Aorta (tissue), 5 donors: ENCODE measurements at places on chromosomes 2 and 18. TPM values are rescaled to one million over a fixed set of nuclear protein-coding genes. Genes with fewer than 3 reads are reported as not detected.

DNA sequence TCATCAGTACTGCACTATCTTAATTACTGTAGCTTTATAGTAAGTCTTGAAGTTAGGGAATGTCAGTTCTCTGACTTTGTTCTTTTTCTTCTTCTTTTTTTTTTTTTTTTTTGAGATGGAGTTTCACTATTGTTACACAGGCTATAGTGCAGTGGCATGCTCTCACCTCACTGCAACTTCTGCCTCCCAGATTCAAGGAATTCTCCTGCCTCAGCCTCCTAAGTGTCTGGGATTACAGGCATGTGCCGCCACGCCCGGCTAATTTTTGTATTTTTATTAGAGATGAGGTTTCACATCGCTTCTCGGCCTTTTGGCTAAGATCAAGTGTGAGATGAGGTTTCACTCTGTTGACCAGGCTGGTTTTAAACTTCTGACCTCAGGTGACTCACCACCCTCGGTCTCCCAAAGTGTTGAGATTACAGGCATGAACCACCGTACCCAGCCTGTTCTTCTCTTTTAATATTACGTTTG, 41.9 kb upstream of the TANC1 start:
- DNase-seq, result no peak

The GBX2 gene
- not detected for total RNA-seq

GRCh38 chr2:42184346-42184745, 15.2 kb downstream of the EML4 start:
- DNase-seq, result no peak

DNA sequence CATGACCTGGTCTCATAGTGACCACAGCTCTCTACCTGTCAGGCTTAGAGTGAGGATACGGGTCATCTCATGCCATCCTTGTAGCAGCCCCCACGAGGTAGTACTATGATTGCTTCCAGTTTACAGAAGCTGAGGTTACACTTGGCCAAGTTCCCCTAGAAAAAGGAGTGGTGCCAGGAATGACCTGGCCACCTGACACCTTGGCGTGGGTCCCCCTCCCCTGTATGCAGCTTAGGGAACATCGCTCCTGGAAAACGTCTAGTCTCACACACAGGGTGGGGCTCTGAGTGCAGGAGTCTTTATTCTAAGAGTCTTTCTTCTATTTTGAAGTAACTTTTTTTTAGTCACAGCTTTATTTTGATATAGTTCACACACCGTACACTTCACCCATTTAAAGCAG, 14.8 kb downstream of the NPPC start:
- no peak for DNase-seq

GRCh38 chr2:235614176-235614860, 120.5 kb downstream of the AGAP1 start:
- no peak for DNase-seq

The D2HGDH gene
- total RNA-seq, result 20.5 TPM

DNA sequence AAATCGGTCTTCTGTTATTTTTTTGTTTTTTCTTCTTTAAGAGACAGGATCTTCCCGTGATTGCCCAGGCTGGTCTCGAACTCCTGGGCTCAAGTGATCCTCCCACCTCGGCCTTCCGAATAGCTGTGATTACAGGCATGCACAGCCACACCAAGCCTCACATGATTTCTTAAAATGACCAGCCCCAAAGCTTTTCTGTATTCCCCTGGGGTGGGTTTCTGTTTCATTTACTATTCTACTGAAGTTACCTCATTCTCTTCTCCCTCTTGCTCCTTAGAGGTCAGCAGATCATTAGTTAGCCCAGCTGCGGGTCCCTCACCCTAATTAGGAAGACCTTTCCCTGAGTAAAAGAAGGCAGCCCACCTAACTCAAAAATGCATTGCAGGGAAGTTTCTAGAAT, 27.6 kb downstream of the SLC1A4 start:
- no peak for DNase-seq

- DNase-seq, result no peak
Observed at GRCh38 chr18:66564236-66564635, 39.7 kb downstream of the CDH19 start.

The MROH2A gene
- not detected for total RNA-seq

The IER3IP1 gene
- 10.6 TPM for total RNA-seq

The EMILIN1 gene
- total RNA-seq, result 200 TPM

DNA sequence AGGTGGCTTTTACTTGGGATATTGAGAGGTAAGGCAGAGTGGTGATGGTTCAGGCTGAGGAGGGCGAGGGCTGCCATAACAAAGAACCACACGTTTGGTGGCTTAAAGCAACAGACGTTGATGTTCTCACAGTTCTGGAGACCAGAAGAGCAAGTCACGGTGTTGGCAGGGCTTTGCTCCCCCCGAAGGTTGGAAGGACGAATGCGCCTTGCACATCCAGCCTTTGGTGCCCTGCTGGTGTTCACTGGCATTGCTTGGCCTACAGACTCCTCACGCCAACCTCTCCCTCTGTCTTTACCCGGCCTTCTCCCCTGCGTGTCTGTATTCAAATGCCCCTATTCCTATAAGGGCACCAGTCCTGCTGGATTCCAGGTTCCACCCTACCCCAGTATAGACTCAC, 125.4 kb downstream of the TPO start:
- peak; percentile 37 for DNase-seq

DNA sequence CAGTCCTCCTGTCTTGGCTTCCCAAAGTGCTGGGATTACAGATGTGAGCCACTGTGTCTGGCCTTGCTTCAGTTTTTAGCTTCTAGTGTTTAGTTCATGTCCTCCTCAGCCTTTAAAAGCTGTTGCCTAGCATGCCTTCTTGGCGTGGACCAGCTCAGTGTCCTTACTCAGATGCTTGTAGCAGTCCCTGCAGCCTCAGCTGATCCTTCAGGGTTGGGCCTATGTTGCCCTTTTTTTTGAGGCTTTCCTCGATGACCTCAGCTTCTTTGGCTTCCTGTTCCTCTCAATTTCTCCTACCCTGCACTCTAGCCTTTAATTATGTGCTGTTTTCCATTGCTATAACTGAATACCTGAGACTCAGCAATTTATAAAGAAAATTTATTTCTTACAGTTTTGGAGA, 57.7 kb downstream of the TANC1 start:
- no peak for DNase-seq

The CHRNA1 gene
- total RNA-seq, result not detected

DNA sequence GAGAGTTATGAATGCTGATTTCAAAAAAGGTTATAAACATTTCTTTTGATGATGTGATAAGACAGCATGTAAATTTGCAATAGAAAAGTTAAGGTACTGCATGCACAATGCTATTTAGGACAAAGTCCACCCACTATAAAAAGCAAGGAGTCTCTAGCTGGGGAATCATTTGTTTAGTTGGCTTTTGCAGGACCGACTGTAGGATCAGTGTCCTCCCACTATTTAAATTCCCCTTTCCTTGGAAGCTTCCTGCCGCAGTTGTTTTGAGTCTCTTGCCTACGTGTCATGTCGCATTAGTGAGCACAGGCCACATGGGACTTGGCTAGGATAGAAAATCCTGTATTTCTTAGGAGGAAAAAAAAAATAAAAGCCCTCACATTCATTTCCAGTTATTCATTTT, 13.1 kb downstream of the QPCT start:
- DNase-seq, result no peak

The GALNT13 gene
- total RNA-seq, result 4.9 TPM

- no peak for DNase-seq
Observed at GRCh38 chr2:148447877-148448276, 196.7 kb upstream of the EPC2 start.

GRCh38 chr2:120863661-120864320, 128.1 kb downstream of the GLI2 start:
- DNase-seq, result peak; percentile 78

The CNDP2 gene
- total RNA-seq, result 99.2 TPM

DNA sequence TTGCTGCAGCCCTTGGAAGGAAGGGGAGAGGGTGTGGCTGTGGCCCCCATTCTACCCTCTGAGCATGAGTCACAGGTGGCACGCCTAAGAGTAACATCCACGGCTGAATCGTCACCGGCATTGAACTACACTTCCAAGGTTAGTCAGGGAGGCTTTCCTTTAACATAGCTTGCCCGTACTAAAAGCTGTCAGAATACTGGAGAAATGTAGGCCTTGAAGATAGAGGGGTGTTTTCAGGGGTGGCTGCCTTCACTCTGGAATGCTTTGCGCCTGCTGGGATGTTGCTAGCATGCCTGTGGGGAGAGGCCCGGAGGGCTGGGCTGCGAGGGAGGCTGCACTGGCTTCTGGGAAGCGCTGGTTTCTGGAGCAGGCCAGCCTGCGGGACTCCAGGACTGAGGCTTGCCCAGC, 333.7 kb downstream of the AGAP1 start:
- no peak for DNase-seq

DNA sequence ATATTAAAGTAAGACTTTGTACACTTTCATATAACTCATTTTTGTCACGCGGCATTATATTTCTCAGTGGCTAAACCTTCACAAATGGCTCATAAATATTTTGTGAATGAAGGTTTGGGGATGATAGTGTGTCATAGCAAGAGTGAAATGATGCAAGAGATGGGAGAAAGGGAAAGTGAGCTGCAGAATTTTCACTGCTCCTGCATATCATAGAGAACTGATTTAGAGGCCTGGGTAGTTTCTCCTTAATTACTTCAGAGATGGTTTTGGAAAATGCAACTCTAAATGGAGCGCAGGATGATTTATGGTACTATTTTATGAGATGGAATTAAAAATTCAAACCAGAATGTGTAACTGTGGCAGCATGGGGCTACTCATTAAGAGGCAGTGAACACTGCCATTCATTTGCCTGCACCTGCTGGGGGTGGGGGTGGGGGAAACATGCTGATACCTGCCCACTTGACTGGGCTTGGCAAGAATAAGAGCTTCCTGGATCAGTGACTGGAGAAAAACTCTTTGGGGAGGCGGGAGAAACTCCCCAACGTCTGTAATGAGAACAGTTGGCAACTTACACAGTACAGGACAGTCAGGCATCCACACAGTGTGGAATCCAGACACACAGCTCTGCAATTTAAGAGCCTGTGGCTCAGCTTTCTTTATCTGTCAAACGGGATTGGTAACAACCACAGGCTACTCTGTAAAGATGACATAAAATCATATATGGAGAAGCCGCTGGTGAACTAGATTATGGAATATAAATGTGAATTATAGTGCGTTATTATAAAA, 941.9 kb downstream of the SLC4A3 start:
- no peak for DNase-seq

DNA sequence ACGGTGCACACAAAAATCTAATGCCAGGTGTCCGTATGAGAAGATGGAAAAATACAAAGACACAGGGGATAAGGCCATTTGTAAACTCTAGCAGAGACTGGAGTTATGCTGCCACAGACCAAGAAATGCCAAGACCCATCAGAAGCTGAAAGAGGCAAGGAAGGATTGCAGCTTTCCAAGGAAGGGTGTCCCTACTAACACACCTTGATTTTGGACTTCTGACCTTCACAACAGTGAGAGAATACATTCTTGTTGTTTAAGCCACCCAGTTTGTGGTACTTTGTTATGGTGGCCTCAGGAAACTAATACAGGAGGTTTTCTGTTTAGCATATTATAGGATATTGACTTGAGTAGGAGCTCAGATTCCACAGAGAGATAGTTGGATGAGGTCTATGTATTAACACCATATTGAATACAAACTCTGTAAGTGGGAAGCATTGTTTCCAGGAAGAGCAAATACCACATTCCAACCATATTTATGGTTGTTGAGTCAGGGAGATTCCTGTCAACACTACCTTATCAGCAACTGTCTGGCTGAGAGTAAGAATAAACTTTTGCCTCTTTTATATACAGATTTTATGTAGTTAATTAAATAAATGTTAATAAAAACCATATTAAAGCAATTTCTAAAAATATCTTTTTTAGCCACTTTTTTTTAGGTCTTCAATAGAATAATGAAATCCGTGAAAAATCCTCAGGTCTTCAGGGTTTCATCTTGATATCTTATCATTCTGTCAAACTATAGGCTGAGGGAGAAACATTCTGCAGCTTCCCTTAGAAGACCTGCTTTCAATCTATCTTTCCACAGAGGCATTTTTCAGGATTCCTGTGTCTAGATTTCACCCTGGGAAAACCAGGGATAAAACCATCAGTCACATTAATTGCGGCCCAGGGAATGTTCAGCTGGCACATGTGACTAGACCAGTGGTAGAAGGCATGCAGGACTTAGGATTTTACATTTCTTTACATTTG, 35.4 kb upstream of the HNMT start:
- no peak for DNase-seq

DNA sequence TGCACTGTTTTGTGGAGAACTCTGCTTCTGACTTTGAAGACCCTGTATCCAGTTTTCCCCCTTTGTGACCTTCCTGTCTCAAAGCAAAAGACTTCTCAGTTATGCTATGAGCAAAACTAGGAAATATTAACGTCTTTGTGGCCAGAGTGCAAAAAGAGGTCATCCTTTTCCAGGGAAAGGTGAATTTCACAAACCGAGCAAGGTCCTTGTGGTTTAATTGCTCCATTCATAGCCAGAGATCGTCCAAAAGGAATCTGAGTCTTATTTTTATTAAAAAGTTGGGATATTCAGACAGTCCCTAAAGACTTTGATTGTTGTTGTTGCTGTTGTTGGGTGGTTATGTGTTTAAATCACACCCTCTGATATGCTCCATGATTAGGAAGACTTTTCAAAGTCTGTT, 77.4 kb downstream of the NAB1 start:
- no peak for DNase-seq

The POTEF gene
- not detected for total RNA-seq
